ENCODE measurements at places on chromosomes 1 and 21.

DNA sequence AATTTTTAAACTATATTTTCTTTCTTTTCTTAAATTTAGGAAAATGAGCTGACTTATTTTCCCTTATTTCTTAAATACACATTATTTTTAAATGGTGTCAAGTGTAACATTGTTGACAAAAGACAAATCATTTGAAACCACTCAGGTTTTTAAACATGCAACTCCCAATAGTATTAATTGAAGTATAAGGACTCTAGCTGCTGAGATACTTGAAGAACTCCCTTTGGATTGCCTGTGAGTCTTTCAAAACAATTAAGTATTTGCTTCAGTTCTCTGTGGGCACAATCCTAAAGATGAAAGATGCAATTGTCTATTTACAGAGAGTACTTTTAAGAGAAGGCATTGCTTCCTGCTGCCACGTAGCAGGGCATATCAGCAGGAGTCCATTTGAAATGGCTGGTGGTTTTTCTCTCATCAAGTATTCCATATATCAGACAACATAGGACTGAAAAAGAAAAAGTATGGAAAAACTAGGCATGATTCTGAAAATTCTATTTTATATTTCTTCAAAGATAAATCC lies 373.4 kb downstream of the NEGR1 start:
- DNase-seq = no peak

- DNase-seq = no peak
Measured at GRCh38 chr1:214862421-214862820, 220.1 kb upstream of the KCNK2 start.

DNA sequence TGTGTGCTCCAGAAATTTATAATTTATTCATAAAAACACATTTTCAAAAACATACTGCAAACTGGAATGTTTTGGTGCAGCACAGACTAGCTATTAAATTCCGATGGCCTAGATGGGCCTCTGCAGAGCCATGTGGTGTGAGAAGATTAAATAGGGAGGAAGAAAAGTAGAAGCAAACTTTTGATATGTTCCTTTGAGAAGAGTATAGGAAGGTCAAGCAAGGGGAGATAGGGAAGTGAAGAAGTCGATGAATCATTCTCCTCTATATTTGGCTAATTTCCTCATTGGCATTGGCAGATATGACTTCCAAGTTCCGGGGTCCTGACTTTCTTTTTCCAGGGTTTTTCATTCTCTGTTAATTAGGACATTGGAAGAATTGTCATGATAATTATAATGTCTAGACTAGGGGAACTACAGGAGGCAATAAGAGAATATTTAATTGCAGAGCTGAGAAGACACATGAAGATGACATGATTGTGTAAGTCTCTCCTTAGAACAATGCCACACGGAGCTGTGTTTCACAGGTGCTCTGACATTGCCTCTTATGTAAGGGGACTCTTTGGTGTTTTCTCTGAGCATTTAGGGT lies 19.3 kb upstream of the ZNF326 start:
- DNase-seq = no peak

- DNase-seq = no peak
Measured at GRCh38 chr1:59143811-59144210, 153.1 kb upstream of the FGGY start.

DNA sequence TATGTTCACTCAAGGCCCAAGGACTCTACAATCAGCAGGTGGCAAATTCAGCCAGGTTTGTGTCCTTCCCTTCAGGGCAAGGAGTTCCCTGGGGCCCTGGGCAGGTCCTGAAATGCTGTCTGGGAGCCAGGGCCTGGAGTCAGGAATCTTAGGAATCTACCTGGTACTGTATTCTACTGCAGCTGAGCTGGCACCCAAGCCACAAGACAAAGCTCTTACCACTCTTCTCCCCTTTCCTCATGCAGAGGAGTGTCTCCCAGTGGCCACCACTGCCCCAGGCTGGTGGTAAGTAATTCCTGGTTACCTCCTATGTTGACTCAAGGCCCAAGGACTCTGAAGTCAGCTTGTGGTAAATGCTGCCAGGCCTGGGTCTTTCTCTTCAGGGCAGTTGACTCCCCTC lies 153.4 kb downstream of the NRIP1 start:
- DNase-seq = no peak

GRCh38 chr1:10779841-10780240 lies 16.6 kb downstream of the CASZ1 start:
- no peak for DNase-seq

DNA sequence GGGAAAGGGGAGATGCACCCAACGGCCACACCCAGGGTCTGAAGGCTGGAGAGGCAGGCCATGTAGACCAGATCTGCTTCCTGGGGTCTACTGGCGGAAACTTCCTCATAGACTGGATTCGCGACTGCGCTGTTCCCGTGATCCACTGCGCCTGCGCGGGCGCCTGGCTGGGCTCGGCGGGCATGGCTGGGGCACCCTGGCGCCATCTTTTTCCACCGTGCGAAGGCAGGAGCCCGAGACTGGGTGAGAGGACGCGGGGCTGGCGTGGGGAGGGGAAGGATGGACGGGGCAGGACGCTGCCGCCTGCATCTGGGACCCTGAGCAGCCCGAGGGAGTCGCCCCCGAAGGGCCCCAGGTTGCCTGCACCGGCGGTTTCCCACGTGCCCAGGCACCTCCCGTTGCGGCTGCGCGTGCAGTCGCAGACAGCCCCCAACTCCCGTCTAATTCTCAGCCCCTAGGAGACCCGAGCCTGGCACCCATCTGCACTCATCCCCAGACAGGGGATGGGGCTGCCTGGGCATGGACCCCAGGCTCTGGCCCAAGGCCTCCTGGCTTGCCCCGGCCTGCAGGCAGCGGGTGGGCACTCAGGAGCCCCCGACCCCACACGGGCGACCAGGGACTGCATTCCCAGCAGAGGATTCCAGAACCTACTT lies 12.4 kb upstream of the FAM3B start:
- no peak for DNase-seq

GRCh38 chr21:36552434-36552785 lies 72.5 kb upstream of the CLDN14 start:
- DNase-seq = no peak

- no peak for DNase-seq
Measured at GRCh38 chr1:235597867-235598553, 51.6 kb downstream of the GNG4 start.

DNA sequence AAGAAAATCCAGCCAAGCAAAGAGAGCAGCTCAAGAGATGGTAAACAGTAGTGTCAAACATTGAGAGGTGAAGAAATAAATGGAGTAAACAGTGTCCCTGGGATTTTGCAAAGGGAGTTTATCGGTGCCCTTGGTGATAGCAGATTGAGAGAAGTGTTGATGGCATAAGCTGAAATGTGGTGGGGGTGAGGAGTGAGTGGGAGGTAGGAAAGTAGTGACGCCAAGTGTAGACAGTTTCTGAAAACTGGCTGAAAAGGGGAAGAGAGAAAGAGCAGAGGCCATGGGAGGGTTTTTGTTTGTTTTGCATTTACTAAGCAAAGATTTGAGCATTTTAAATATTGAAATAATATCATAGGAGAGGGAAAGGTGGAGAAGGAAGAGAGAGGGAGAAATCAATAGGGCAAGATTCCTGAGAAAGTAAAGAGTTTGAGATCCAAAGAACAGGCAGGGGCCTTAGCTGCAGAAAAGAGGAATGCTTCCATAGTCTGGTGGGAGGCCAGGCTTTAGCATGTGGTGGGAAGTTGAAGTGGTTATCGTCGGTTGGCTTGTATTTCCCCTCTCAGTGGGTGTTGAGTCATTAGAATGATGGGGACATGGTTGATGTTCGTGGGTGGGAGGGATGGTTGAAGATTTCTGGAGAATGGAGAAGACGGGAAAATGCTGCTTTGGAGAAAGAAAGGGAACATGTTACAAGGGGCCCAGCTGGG lies 26.8 kb upstream of the RASAL2 start:
- no peak for DNase-seq

GRCh38 chr1:163544441-163544840 lies 222.7 kb downstream of the NUF2 start:
- DNase-seq = no peak

DNA sequence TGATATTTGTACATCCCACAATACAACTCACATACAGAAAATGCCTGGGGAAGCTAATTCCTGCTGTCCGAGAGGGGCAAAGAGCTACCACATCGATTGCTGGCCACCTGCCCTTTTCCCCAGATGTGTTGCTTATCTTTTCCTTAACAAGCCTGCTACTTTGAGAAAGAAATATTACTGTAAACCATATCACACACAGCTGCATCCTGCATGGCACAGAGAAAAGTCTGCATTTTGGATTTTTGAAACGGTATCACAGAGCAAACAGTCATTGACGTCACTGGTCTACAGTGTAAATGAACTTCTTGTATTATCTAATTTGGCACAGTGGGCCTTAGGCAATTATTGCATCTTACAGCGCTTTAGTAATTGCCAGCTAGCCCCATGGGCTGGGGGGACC lies 164.7 kb downstream of the CLIC6 start:
- DNase-seq = no peak

DNA sequence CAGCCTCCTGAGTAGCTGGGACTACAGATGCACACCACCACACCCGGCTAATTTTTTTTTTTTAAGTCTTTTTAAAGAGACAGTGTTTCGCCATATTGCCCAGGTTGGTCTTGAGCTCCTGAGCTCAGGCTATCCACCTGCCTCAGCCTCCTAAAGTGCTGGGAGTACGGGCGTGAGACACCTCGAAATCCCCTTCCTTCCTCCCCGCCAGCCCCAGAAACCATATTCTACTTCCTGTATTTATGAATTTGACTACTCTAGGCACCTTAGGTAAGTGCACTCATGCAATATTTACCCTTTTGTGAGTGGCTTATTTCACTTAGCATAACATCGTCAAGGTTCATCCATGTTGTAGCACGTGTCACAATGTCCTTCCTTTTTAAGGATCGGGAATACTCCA lies 6.9 kb upstream of the LRP8 start:
- DNase-seq = no peak

- DNase-seq = no peak
Measured at GRCh38 chr1:160711602-160712311, at the start of gene CD48. TSS of gene CD48 (minus strand) at chr1:160711822. CDS start at chr1:160711763, 59 bp downstream.

DNA sequence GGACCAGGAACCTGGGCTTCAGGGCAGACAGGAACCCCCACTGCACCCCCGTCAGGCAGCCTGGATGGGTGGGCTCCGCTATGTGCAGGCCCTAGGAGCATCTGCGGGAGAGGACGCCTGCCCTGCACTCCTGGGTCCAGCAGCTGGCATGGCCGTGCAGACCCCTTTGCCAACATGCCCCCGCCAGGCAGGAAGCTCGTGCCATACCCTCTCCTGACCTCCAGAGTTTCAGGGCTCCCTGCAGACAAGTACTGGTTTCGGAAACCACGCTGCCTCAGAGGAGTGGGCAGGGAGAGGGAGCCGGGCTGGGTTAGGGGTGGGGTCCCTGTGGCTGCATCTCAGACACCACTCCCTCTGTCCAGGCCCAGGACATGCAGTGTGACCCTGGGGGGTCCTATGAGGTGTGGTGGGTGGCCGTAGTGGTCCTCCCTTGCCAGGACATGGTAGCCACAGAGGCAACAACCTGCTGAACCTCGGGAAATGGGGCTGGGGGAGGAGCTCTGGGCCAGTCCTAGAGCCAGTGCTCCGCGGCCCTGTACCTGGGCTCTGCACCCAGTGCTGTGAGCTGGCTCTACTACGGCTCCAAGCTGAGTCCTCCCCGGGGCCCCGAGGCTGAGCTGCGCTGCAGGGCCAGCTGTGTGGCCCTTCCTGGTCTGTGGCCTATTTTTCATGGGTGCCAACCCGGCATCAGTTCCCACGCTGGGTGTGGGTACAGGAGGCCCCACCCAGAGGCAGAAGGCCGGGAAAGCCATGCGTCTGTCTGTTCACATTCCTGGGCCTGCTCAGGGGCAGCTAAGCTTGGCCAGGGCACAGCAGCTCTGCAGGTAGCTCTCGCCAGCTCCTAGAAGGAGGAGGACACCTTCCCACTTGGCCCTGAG lies 1.4 kb downstream of the PLEKHN1 start:
- no peak for DNase-seq

DNA sequence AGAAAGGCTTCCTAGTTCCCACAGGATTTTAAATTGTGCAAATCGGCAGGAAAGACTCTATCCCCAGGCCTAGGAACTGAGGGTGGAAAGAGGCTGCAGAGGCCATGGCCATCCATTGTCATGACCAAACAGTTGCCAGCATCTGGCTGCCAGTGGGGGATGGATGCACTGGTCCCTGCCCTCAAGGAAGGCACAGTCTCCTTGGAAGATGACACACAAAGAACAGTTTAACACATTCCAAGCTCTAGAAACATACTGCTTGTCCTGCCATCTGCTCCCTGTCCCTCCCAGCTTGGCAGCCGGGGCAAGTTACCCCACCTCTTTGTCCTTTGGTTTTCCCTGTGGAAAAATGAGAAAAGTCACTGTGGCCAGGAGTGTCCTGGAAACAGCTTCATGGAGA lies 83.2 kb downstream of the BCAR3 start:
- no peak for DNase-seq

- no peak for DNase-seq
Measured at GRCh38 chr1:231829332-231829731, 202.7 kb downstream of the DISC1 start.

DNA sequence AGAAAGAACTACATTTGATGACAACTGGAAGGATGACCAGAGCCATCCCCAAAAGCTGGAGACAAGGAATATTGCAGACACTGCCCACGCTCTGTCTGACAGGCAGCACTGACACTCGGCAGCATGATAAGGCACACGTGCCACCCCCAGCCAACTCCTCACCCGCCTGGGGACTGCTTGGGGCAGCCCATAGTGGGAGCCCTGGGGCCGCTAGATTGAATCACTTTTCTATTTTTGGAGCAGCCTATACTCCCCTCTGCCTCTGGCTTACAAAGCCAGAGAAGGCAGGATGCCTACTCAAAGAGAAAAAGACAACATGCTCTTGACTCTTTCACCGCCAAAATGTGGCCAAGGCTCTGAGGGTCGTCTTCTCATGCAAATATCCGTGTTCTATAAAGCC lies 1.3 kb downstream of the SMG5 start:
- DNase-seq = no peak

DNA sequence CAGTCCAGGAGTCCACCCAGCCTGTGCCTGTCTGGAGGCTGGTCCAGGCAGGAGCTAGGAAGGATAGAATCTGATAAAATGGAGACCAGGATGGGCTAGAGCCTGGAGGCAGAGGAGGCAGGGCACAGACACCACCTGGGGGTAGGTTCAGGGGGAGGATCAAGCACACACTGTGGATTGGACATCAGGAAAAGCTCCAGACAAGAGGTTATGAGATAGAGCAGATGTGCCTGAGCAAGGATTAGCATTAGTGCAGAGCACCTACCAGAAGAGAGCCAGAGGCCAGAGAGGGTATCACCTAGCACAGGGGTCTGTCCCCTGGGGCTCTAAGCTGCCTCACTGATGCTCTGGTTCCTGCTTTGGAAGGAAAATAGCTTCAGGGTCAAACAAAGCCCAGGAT lies 216.7 kb upstream of the ZC3H12A start:
- DNase-seq = no peak
